ENCODE measurements at places on chromosomes 5 and 9.

- DNase-seq, result no peak
These were observed 3.5 kb downstream of the SHB start for GRCh38 chr9:38065369-38066075.

DNA sequence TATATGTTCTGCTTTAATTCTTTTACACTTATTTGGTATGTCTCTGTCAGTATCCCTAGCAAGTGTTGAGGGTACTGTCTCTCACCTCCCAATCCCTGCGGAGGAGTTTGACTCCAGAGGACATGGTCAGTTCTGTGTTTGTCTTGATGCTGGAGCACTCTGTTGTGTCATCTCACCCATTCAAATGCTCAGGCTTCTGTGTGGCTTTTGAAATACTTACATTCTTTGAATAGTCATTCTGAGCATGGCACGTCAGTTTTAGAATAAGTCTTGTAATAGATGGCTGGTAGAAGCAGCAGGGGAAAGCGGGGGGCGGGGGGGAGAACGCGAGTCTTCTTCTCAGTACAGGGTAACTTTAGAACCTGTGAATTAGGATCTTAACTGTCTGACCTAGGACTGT, 12.3 kb downstream of the MAST4 start:
- DNase-seq, result no peak

DNA sequence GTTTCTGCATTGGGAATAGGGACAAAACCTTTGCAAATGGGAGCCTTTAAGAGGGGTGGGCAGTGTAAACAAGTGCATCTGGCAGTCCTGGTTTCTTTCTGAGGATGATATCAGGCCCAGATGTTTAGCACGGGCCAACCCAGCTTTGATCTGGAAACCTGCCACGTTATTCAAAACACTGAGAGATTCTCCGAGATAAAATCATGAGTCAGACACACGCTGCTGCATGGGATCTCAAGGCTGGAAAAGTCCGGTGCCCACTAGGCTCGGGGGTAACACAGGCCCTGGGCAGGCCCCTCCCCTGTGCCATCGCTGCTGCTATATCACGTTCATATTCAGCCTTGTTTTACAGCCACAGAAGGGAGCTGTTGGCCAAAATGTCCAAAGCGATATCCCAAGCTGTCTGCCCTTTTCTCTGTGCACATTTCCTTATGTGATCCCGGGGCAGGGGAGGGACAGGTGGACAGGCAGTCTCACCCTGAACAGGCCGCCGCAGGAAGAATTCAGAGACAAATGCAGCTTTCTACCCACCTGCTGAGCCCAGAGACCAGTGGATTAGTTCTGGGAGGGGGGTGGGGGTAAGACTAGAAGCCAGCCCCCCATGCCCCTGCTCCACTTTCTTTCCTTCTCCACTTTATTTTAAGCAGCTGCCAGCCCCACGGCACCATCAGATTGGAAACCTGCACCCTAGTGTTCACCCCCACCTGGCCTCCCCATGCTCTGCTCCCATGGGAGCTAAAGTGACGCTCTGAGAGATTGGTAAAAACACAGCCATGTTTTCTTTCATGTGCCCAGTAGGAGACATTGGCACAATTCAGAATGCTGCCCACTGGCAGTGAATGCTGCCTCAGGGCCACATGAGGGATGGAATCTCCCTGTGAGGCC, 63.1 kb downstream of the TMOD1 start:
- no peak for DNase-seq

GRCh38 chr5:3460416-3460815, 135.2 kb upstream of the IRX1 start:
- DNase-seq, result no peak

- no peak for DNase-seq
These were observed 167.7 kb upstream of the MPDZ start for GRCh38 chr9:13446938-13447842.

GRCh38 chr9:92728831-92729734, 35.5 kb downstream of the BICD2 start:
- no peak for DNase-seq

All from HuH-7.5 (cell line).